Activated T-cell treated with anti-CD3 and anti-CD28 coated beads, Interleukin-2, amount 50 U/mL, for 48 hours (primary cell): ENCODE measurements at places on chromosomes 2 and 18.

- no peak for DNase-seq
Measured at GRCh38 chr2:230144355-230144754, 75.4 kb downstream of the SP110 start.

- peak; percentile 36 for DNase-seq
Measured at GRCh38 chr2:96153991-96154431, 8.8 kb upstream of the DUSP2 start.

- peak; percentile 60 for DNase-seq
Measured at GRCh38 chr2:85584857-85585780, 888 bp downstream of the VAMP5 start.

DNA sequence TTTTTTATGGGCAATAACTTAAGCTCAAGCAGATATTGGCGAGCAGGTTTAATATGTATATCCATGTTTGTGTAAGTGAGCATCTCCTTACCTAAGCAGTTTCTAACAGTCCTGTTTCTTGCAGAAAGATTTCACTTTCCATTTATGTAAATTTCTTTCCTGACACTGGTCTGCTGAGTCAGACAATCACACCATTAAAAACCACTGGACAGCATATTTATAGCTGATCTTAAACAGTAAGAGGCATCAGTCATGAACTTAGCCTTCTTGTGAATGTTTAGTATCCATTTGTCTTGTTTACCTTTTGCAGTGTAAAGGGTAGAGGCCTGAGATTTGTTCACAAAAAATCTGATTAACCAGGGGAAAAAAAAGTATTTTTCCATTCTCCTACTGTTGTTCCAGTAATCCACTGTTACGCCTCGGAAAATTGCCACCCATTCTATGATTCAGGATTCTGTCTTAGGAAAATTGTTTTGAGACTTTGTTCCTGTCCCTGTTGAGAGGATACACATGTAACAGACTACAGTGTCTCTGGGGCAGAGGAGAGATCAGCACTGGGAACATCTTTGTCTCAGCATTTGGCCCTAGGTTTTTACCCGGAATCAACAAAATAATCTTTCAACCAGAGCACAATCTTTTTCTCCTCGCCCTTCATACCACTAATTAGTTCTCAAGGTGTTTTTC lies 521.0 kb upstream of the NRP2 start:
- DNase-seq = no peak

- DNase-seq = no peak
Measured at GRCh38 chr2:215833531-215834162, 179.7 kb downstream of the MREG start.

DNA sequence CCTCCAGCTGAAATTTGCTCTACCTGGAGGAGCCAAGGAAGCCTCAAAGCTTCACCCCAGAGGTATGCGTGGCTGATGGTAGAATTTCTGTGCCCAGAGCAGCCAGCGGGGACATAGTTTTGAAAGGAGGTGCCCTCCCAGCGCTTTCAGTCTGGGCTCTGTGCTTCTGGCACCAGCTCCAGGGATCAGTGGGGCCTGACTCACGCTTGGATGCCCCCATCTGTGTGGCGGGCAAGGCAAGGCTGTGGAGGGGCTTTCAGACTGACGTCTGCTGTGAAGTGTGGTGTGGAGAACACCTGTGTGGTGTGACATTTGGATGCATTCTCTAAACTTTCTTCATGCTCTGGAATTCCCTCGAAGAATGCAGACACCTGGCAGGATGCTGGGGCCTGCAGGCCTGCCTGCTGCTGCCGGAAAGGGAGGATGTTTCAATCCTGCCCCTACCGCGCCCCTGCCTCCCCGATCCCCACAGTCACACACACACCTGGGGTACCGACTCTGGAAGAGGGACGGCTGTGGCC lies 84.1 kb downstream of the CTIF start:
- DNase-seq = no peak
